SK-N-MC (cell line): ENCODE measurements at places on chromosomes 16 and 17.
A peak's percentile ranks its signal among the peaks of the same experiment; 100 is the strongest.

DNA sequence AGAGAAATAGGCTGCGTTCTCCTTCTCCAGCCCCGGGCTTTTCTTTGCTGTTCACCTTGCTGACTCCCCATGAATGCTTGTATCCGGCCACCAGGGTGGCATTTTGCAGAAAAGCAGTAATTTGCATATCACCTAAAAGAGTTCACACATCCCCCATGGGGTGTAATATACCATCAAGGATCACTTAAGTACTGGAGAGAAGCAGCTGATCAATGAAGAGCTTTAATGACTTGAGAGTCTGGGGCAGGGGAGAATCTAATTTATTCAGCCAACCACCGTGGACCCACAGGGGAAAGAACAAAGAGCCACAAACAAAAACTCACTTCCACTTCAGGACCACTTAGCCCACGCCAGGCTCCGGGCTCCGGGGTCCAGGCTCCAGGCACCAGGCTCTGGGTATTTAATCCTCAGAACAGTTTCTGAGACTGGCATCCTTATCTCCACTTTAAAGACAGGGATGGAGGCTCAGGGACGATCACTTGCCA is 33.9 kb upstream of the SEC14L1 start:
- DNase-seq = no peak

- no peak for DNase-seq
These were observed 39.7 kb upstream of the GHDC start for GRCh38 chr17:42233994-42234393.

- DNase-seq = no peak
These were observed 92.0 kb downstream of the RBFOX3 start for GRCh38 chr17:79518585-79519523.

DNA sequence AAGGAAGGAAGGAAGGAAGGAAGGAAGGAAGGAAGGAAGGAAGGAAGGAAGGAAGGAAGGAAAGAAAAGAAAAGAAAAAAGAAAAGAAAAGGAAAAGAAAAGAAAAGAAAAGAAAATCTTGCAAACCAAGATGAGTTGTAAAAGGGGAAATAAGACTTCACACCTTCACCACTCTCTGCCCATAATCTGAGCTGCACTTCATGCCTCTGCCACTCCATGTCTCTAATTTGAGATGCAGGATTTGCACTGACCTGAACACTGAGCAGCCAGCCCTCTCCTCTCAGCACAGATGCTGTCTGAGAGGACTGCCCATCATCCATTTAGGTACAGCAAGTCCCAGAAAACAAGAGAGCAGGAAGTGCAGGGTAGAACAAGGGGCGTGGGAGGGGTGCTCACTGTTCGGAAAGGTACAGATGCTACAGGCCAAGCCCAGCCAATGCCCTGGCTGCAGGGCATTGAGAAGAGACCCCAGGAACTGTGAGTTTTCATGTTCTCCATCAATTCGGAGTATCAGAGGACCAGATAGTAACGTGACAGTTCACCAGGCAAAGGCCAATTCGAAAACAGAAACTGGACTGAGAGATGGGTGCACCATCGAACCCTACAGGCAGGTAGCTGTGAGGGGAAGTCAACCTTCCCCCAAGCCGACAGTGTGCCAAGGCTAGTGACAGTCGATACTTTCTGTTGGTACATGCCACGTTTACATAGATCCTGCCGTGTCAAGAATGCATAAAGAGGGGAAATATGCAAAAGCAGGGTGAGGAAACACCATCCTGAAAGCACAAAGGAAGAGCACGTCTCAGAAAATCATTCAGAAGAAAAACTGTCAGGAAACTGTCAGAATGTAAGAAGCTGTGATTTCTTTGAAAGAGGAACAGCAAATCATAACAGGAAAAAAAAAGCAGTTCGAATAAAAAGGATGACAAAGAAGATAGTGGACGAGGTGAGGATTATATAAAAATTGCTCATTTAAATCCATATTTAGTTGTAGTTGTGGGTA is 142.0 kb upstream of the RCVRN start:
- no peak for DNase-seq

GRCh38 chr16:2213817-2214718 is 572 bp downstream of the PGP start:
- no peak for DNase-seq

DNA sequence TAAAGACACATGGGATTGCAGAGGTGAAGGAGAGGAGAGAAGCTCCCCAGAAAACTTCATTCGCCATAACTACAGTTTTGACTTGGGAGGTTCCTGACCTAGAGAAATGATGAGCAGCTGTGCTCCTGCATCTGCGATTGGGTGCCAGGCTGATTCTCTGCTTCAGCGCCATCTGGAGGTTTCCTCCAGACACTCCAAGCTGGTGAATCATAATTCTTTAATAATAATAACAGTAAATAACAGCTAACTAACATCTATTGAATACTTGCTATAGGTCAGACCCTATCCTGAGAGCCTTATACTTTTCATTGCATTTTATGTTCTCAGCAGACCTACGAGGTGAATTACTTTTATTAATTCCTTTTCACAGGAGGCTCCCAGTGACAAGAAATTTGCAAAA is 575.8 kb downstream of the TOX3 start:
- DNase-seq = no peak

GRCh38 chr16:57239107-57239506 is 6.0 kb upstream of the ARL2BP start:
- DNase-seq = no peak

- no peak for DNase-seq
These were observed 760.1 kb downstream of the CDH11 start for GRCh38 chr16:64361753-64362152.

- DNase-seq = no peak
These were observed 9.1 kb upstream of the CRISPLD2 start for GRCh38 chr16:84810518-84811273.

DNA sequence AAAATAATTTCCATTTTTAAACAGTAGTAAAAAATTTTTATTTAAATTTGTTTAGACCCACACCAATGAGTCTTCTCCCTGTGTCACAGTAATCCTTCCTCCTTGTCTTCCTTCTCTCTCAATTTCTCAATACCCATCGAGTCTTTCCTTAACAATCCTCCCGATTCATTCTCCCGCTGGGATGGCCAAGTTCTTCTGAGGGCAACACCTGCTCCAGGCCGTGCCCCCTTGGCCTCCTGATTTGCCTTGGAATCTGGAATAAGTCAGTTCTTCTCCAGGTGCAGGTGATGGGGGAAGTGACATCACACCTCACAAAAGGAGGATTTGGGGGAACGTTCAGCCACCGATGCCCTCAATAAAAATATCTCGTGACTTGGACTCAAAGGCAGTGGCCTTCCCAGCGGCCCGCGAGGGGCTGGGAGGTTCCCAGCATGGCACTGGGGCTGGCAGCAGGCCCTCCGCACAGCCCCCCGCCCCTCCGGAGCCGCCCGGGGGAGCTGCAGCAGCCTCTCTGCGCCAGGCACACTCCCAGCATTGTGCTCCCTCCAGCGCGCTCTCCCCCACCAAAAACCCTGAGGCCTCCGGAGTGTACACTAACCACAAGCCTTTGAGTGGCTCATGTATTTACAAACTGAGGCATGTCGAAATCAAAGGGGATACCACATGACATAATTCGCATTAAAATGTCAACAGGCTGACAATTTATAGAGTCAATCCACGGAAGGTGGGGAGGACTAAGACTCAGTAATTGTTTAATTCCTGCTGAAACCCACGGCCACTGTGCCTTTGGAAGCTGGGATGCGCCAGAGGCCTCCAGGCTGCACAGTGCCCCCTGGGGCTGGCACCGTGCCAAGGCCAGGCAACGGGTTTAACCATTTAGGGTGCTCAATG is 120.5 kb downstream of the ZFHX3 start:
- peak; percentile 86 for DNase-seq

- no peak for DNase-seq
These were observed 3.0 kb downstream of the PARN start for GRCh38 chr16:14627078-14627477.

- no peak for DNase-seq
These were observed 372.2 kb upstream of the CDH5 start for GRCh38 chr16:65994291-65994690.

- DNase-seq = no peak
These were observed 14.5 kb downstream of the TEX14 start for GRCh38 chr17:58677194-58677880.
